ENCODE measurements at places on chromosomes 1 and 21.

DNA sequence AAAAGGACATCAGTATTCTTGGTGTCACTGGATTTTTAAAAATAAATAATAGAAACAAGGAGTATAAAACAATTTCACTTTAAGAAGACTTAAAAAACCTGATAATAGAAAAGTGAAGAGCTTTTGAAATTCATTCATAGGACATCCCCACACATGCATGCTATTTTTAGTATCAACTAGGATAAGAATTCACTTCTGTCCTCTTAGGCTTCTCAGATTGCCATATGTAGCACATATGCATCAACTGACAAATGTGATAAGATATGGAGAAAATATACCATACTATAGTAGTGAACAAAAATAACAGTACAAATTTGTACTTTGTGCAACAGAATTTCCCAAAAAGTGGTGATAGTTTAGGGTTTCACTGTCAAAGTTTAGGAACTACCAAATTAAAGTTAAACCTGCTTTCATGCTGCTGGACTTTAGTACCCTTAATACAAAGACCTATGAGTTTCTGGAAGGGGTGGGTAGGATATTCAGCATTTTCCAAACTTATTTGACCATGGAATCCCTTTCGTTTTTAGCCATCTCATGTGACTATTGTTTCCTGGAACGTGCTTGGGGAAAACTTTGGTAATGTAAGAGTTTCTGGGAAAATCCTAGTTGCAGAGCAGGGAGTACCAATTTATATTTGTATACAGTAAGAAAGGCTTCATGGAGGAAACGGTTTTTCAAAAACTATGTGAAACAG is 19.8 kb downstream of the RPRD2 start:
- no peak for DNase-seq

DNA sequence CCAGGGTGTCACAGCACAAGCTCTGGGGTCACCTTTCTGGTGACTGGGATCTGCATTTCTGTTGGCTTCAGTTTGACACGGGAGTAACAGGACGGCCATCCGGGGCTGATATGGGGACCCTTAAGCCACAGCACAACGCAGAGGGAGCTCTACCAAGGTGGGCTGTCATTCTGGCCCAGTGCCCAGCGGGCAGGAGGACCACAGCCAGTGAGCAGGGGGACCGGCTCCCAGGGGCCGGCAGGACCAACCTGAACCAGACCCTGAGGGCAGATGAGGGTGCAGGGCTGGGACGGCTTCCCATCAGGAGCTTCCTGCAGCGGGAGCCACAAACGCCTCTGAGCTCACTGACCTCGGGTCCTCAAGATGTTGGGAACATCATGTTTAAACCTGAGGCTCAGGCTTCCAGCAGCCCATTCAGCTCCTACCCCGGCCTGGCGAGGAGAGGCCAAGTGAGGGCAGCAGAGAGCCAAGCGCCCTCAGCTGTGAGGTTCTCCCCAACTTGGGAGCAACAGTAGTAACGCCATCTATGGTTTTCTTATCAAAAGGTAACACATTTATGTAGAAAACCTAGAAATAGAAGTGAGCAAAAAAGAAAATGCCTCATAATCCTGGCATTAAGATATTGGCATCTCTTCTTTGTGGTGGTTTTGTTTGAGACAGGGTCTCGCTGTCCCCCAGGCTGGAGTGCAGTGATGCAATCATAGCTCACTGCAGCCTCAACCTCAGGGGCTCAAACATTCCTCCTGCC is 26.8 kb downstream of the TMEM201 start:
- no peak for DNase-seq

- DNase-seq, result peak; percentile 12
These were observed 123.9 kb downstream of the PTBP2 start for GRCh38 chr1:96845464-96845863.

DNA sequence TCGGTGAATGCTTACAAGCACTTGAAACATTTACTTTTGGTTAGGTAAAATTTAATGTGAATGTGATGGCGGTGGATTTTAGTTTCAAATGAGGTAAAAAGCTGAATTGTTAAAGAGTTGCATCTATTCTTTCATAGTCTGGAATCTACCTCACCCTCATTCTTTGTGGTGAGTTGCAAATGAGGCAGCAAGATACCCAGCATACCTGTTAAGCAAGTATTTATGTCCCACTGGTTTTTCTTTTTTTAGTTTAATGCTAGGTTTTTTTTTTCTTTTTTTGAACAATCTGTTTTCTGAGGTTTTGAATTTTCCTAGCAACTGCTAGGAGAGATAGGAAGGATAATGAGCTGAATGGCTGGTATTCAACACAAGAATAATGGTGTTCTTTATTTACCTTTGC is 127.9 kb upstream of the CACYBP start:
- DNase-seq, result no peak

- DNase-seq, result no peak
These were observed 4.2 kb upstream of the PLA2G2C start for GRCh38 chr1:20190256-20191160.

DNA sequence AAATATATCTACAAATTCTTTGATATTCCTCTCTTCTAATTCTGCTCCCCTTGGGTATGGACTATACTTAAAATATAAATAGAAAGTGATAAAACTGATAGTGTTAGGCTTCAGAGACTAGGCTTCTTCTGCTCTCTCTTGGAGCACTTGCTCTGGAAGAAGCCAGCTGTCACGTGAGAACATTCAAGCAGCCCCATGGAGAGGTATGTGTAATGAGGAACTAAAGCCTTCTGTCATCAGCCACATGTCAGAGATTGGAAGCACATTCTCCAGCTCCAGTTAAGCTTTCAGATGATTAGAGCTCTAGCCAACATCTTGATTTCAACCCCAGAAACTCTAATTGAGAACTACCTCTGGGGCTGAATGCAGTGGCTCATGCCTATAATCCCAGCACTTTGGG is 34.3 kb downstream of the XKR8 start:
- DNase-seq, result no peak

GRCh38 chr1:74835051-74835450 is 102.1 kb downstream of the TYW3 start:
- DNase-seq, result no peak

GRCh38 chr1:156284112-156284511 is at the start of gene TMEM79:
Gene TMEM79, plus strand, starts transcription at chr1:156284325. Its CDS starts 902 bp downstream, at chr1:156285227.
- no peak for DNase-seq

- no peak for DNase-seq
These were observed 18.1 kb downstream of the CFAP45 start for GRCh38 chr1:159881622-159882526.

DNA sequence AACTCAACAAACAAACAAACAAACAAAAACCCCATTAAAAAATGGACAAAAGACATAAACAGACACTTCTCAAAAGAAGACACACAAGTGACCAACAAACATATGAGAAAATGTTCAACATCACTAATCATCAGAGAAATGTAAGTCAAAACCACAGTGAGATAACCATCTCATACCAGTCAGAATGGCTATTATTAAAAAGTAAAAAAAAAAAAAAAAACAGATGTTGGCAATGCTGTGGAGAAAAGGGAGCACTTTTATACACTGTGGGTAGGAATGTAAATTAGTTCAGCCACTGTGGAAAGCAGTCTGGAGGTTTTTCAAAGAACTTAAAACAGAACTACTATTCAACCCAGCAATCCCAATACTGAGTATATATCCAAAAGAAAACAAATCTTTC is 94.7 kb downstream of the PLPP3 start:
- DNase-seq, result no peak

- no peak for DNase-seq
These were observed 30.4 kb upstream of the TMEM61 start for GRCh38 chr1:54950006-54950368.

DNA sequence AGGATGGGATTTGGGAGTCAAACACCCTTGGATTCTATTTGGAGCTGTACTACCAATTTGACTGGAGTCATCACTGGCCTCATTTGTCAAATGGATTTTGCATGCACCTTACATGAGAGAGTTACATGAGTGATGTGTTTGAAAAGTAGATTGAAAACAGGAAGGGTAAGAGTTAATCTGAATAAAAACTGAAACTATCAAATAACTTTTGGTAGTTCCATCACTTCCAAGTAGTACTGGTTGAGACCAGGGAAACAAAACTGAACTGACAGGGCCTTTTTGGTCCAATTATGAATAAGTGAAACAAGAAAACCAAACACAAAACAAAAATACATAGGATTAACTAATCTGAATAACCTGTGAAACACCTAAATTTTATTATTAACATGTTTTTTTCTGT is 30.2 kb downstream of the NUCKS1 start:
- DNase-seq, result no peak

- no peak for DNase-seq
These were observed 57.3 kb upstream of the DIRAS3 start for GRCh38 chr1:68107771-68108170.
